ENCODE measurements at places on chromosomes 3 and 15.

GRCh38 chr3:147411238-147411814 is 2.2 kb downstream of the ZIC1 start:
- no peak for DNase-seq

DNA sequence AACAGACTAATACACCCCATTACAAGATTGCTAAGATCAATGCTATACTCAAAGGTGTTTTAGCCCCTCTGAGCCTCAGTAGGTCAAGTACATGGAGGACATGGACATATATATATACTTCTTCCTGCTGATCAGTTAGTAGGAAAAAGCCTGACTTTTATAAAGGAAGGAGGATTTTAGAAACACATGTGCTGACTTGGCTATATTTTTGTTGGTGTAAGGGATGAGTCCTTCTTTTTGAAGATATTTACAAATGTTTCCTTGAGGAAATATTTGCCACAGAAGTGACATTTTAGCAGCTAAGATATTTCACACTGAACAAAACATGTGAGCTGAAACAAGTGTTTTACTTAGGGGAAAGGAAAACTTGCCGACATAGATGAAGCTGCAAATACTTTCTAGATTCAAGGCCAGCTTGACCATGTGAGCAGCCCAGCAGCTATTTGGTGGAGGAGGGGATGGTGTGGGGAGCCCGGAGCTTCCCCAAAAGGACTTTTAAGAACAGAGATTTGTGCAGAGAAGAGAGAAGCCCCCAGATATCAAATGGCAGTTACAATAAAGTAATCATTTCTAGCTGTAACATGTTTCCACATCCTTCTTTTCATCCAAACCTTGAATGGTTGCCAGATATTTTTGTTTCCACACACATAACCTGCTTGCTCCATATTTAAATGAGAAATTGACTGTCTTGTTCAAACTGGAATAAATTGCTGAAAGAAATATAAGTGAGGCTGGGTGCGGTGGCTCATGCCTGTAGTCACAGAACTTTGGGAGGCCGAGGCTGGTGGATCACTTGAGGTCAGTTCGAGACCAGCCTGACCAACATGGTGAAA is 111.7 kb upstream of the NR2F2 start:
- no peak for DNase-seq

- DNase-seq = no peak
Measured at GRCh38 chr3:79183496-79183895, 584.3 kb downstream of the ROBO1 start.

GRCh38 chr3:194148383-194148782 is 12.4 kb downstream of the HES1 start:
- no peak for DNase-seq

All from activated T-helper 9 cell treated with anti-CD3 and anti-CD28 coated beads, Interleukin-2, amount 50 U/mL, for 16 hours (primary cell).